Right atrium auricular region (tissue), 2 donors: ENCODE measurements at places on chromosomes 7 and 10. TPM values are rescaled to one million over a fixed set of nuclear protein-coding genes. Genes with fewer than 3 reads are reported as not detected.

Gene CCDC136
- total RNA-seq, result 2.6 TPM

DNA sequence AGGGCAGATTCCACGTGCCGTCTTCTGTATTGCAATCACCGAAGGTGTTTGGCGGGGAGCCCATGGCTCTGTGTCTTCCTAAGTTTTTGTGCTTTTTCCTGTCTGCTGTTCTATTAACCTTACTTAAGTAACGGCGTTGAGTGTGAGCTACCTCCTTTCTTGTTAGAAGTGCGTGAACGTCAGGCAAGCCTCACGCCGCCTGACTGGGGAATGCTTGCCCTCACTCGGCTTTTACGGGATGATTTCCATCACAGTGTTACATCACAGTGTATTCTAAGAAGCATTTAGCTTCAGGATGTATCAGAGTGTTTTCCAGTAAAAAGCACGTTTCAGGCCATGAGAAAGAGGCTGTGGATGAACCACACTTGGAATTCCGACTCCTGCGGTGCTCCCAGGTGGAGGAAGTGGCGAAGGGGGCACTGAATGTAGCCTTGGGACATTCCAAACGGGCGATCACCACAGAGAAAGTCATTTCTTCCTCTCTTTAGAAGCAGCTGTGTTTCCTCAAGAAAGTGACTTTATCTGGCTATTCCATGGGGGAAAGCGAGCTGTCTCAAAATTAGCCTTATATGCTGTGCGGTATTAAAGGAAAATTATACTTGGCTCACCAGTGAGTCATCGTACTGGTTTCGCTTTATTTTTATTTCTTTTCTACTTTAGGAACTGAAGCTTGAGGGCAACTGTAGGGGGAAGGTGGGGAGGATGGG lies 290.7 kb downstream of the KLF6 start:
- H3K4me1 ChIP-seq, result peaks cover 5% of the 10 kb centered on the region
- no peaks in the 10 kb centered on the region for H3K27me3 ChIP-seq
- peak; percentile 79 for DNase-seq

Gene TSPAN14
- total RNA-seq, result 24.2 TPM

DNA sequence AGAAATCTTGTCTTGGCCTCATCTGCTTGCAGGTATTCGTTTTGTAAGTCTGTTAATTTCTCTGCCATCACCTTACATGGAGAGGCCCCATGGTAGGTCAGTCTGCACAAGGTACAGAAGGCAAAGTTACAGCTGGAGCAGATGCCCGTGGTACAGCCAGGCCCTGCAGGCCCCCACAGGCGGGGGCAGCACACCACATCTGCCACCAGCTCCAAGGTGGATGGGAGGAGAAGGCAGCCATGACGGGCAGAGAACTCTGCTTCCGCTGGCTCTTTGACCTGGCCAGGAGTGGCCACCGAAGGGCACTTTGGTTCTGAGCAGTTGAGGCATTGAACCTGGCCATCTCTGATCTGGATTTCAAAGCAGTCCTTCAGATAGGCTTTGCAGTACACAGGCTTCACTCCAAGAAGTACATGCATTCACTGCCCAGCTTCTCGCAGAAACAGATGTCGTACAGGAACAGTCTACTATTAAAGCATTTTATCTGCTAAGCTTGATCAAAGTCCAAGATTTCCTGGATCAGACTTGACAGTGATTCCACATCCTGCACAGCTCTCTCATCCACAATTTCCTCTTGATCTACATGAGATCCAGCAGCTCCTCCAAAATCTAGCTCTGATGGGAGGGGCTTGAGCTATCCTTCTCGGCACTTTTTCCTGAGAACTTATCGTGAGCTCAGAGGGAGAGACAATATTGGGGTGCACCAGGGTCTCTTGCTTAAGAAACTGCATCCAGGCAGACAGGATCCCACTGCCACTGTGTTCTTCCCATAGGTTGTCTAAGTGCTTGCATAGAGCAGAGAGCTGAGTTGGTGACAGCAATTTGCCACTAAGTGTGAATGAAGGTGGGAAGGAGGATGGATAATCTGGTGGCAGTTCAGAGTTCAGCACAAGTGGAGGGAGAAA lies 120.7 kb downstream of the TRRAP start:
- H3K4me1 ChIP-seq, result peaks cover 12% of the 10 kb centered on the region
- no peak overlapping the region for H3K4me3 ChIP-seq
- H3K27me3 ChIP-seq, result no peaks in the 10 kb centered on the region
- H3K36me3 ChIP-seq, result peaks cover 60% of the 10 kb centered on the region
- no peak overlapping the region for H3K27ac ChIP-seq

DNA sequence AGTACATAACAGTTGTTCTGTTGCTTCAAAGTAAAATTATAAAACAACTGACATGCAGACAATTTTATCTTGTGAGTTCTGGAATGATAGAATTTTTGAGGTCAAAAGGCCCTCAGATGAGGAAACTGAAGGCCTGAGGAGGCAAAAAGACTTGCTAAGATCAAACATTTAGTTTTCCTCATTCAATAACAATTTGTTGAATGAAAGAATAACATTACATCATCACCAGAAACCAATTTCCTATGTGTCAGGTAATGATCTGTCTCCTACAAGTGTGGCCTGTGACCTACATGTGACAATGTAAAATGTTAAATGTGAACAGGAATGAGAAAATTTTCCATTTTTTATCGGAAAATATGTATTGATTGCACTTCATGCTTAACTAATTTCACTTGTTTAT lies 16.6 kb upstream of the ASB4 start:
- H3K4me1 ChIP-seq, result no peaks in the 10 kb centered on the region
- no peaks in the 10 kb centered on the region for H3K27me3 ChIP-seq
- no peak overlapping the region for H3K27ac ChIP-seq
- no peak for DNase-seq

- no peaks in the 10 kb centered on the region for H3K4me1 ChIP-seq
- H3K27ac ChIP-seq, result no peak overlapping the region
- H3K4me3 ChIP-seq, result no peak overlapping the region
- no peak for DNase-seq
Measured at GRCh38 chr10:16116404-16117304, 256.3 kb upstream of the MINDY3 start.

Gene SPDYE5
- not detected for total RNA-seq
